Stimulated activated CD4-positive, alpha-beta T cell treated with anti-CD3 and anti-CD28 coated beads, Interleukin-4, amount 100 ng/mL, for 24 hours (primary cell): ENCODE measurements at places on chromosomes 3 and 15.
A peak's percentile ranks its signal among the peaks of the same experiment; 100 is the strongest.

DNA sequence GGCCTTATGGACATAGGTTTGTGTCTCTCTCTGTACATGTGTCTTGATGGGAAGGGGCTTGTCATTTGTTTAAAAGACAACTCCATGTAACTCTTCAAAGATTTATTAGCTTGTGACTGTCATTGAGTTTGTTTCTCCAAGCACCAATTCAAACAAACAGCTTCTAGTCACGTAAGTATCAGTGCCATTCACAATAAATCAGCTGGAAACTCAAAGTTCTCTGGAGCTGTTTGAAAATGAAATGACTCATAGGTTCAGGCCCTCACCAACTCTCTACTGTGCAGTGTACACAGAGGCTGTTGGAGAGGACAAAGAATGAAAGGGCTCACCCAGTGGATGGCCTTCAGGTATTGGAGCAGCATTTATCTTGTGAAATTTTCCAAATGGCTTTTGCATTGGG lies 476.3 kb downstream of the AGBL1 start:
- no peak for DNase-seq

- DNase-seq, result peak; percentile 84
Measured at GRCh38 chr3:56800130-56800831, 1.5 kb downstream of the ARHGEF3 start.

GRCh38 chr3:172673210-172673679 lies 37.6 kb downstream of the NCEH1 start:
- DNase-seq, result peak; percentile 70

- no peak for DNase-seq
Measured at GRCh38 chr3:161977063-161977462, 480.5 kb downstream of the OTOL1 start.

GRCh38 chr3:25683882-25684281 lies 19.2 kb upstream of the TOP2B start:
- no peak for DNase-seq

DNA sequence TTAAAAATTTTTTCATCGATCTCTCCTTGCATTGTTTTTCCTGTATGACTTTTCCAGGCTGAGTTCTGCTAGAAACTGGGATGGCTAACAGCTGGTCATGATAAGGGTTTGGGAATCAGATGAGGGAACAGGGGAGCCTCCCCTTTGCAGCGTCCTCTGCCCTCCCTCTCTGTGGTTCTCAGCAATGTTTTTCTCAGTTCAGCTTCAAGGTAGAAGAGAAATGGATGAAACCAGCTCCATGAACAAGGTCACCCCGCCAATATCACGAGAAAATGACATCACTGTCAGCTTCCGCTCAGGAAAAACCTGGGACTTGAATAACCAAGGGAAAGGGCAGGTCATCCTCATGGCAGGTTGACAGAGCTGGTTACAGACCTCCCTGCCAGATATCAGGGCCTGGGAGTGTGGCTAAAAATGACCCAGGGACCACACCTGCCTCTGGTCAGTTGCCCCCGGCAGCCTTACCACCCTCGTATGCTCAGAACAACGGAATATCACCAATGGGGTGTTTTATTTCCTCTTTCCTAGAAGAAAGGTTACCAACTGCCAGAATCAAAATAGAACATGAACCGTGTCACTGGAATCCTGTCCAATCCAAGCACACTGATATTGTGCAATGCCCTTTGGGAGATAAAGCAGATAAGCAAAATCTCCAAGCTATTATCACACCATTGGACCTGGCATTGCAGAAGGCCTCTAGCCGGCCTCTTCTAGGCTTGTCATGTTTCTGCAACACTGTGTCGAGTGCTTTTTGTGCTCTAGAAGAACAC lies 26.1 kb downstream of the LSM3 start:
- no peak for DNase-seq

DNA sequence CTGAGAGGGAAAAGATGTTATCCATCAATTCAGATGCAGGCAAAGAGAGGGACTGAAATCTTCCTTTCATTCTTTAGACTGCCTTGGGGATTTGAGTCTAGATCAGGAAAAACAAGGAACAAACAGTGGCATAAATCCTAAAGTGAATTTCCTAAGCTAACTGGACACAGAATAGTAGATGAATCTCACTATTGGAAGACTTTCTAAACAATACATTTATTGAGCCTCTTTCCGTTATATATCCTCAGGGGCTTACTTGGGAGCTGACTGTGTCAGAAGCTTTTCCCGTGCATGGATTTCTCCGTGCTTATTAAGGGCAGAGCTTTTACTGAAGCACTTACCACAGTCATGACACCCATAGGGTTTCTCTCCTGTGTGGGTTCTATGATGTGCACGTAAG lies 10.0 kb downstream of the ZSCAN29 start:
- DNase-seq, result no peak

- DNase-seq, result no peak
Measured at GRCh38 chr3:126490619-126491018, 14.9 kb upstream of the ZXDC start.

DNA sequence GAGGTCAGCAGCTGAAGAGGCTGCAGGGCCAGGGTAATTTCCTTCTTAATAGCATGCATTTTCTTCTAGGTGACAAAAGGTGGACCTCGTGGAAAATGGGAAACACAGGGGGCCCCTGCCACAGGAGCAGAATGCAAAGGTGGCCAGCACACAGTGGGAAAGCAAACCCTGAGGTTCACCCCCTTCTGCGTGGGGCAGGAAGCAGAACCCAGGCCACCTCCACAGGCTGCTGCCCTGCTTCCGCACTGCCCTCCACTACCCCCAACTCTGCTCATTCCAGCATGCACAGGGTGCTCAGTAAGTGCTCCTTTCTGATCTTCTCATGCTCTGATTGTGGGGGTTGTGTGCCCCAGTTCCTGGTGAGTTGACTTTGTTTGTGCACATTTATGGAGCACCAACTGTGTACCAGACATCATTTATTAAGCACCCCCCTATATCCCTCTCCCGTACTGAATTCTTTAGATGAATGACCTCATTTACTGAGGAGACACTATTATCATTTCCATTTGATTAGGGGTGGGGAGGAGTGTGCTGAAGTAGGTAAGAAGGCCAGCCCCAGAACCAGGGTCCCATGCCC lies 12.7 kb upstream of the FGD5 start:
- DNase-seq, result no peak

GRCh38 chr3:35946121-35946853 lies 307.0 kb downstream of the ARPP21 start:
- no peak for DNase-seq

DNA sequence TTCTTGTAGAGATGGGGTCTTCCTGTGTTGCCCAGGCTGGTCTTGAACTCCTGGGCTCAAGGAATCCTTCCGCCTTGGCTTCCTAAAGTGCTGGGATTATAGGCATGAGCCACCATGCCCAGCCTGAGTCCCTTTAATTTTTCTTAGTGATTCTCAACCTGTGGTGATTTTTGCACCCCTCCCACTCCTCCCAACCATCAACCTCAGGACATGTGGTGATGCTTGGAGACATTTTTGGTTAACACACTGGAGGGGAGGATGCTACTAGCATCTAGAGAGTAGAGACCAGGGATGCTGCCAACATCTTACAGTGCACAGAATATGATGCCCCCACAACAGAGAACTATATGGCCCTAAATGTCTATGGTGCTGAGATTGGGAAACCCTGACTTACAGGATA lies 83.0 kb upstream of the LMOD3 start:
- DNase-seq, result no peak

- DNase-seq, result no peak
Measured at GRCh38 chr15:64552281-64552948, 92.0 kb downstream of the ZNF609 start.

- no peak for DNase-seq
Measured at GRCh38 chr15:74845581-74845980, 2.6 kb upstream of the ULK3 start.

DNA sequence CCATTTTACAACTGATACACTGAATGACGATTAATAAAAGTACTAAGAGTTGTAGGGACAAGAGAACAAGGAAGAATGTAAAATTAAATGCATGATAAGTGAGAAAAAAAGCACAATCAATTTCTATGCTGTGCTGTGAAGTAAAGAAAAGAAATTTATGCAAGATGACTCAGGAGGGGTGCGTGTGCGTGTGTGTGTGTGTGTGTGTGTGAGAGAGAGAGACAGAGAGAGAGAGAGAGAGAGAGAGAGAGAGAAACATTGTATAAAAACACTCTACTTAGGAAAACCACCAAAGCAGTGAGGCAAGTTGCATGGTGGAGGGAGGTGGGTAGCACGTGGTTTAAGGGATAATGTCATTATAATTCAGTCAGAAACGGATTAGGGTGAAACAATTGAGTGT lies 580.8 kb upstream of the ALCAM start:
- DNase-seq, result no peak

GRCh38 chr3:100984308-100984707 lies 8.9 kb downstream of the ABI3BP start:
- no peak for DNase-seq

- DNase-seq, result no peak
Measured at GRCh38 chr3:85164436-85164835, 205.6 kb downstream of the CADM2 start.
